ENCODE measurements at places on chromosomes 6 and 20.

GRCh38 chr6:44381739-44382138, 5.8 kb upstream of the CDC5L start:
- DNase-seq, result peak; percentile 99

GRCh38 chr20:20663841-20664240, 48.6 kb downstream of the RALGAPA2 start:
- no peak for DNase-seq

GRCh38 chr6:163405412-163406309, 8.9 kb upstream of the QKI start:
- peak; percentile 26 for DNase-seq

DNA sequence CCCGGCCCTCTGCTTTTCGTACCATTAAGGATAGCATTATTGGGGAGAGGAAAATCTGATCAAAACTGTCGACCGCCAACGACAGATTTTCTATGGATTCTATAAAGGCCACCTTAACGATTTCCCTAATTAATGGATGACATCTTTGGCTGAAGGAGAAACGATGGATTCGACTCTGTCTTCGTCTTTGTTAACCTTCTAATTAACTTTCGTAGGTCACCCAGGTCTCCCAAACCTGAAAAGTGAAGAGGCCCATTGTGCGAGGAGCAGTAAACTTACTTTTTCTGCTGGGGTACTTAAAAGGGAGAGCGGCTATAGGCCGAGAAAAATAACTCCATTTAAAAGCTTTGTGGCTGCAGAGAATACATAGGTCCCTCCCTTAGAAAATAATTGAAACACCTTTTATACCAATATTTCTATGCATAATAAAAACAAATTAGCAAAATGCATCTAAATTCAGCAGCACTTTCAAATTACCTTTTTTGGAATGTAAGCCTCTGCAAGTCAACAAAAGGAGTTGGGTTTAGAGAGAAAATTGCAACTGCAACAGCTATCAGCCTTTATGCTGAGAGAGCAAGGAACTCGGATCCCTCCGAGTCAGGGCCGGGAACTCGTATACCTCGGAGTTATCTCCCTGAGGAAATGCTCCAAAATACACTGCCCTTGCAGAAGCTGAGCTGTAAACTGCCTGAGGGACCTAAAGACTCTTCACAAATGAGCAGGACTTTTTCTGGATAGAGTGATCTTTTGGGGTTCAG, 31.4 kb upstream of the NR2E1 start:
- no peak for DNase-seq

DNA sequence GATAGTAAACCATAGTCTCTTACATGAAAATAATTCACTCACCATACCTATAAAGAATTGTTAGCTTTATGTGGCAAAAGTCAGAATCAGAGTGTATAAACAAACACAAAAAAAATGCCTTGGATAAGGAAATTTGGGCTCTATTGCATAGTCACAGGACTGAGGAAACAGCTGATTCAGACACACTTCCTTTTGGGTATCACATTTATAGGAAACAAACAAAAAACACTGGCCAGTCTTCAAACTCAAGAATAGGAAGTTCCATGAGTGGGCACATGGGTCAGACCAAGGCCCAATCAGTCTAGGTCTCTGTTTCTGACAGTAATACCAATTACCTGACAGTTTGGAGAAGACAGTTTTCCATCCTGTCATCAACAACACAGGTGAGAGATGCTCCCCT, 8.0 kb downstream of the SLC18B1 start:
- no peak for DNase-seq

- DNase-seq, result peak; percentile 41
Measured at GRCh38 chr20:1636621-1637020, 16.8 kb upstream of the SIRPB1 start.

DNA sequence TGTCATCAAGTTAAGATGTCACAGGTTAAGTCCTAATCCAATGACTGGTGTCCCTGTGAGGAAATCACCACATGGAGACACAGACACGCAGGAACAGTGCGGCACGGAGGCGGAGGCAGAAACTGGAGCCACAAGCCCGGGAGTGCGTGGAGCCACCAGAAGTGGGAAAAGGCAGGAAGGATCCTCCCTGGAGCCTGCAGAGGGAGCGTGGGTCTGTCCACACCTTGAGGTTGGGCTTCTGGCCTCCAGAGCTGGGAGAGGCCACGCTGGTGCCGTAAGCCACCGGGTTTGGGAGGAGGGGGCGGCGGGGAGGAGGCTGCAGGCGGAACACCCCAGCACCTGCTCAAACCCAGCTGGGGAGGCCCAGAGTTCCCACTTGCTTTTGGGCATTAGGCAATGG, 3.8 kb downstream of the CABLES2 start:
- no peak for DNase-seq

- peak; percentile 75 for DNase-seq
Measured at GRCh38 chr6:132669690-132670291, 10.8 kb upstream of the TAAR1 start.

- DNase-seq, result no peak
Measured at GRCh38 chr6:77876300-77876699, 223.5 kb downstream of the MEI4 start.

DNA sequence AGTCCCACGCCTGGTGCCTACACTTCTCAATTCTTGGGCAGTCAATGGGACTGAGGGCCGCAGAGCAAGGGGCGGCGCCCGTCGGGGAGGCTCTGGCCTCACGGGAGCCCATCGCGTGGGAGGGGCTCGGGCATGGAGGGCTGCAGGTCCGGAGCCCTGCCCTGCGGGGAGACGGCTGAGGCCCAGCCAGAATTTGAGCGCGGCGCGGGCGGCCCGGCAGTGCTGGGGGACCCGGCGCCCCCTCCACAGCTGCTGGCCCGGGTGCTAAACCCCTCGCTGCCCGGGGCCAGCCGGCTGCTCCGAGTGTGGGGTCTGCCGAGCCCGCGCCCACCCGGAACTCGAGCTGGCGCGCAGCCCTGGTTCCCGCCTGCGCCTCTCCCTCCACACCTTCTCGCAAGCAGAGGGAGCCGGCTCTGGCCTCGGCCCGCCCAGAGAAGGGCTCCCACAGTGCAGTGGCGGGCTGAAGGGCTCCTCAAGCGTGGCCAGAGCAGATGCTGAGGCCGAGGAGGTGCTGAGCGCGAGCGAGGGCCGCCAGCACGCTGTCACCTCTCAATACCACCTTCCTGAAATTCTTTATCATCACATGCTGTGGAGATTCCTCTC, 58.5 kb downstream of the BAK1 start:
- DNase-seq, result no peak

DNA sequence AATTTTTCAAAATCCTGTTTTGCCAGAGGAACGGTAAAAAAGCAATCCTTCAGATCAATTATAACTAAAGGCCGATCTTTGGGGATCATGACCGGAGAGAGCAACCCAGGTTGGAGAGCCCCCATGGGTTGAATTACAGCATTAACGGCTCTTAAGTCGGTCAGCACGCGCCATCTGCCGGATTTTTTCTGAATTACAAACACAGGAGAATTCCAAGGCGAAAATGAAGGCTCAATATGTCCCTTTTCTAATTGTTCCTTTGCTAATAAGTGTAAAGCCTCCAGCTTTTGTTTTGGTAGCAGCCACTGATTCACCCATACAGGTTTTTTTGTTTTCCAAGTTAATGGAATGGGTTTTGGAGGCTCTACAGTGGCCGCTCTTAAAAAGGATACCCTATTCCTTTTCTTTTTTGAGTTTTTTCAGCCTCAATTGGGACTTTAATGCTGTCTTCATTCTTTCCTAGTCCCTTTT, 16.9 kb upstream of the PTCRA start:
- DNase-seq, result peak; percentile 71

- DNase-seq, result no peak
Measured at GRCh38 chr6:29517245-29517644, 29.5 kb upstream of the MAS1L start.

GRCh38 chr6:99307295-99307907, 42.1 kb downstream of the FAXC start:
- no peak for DNase-seq

DNA sequence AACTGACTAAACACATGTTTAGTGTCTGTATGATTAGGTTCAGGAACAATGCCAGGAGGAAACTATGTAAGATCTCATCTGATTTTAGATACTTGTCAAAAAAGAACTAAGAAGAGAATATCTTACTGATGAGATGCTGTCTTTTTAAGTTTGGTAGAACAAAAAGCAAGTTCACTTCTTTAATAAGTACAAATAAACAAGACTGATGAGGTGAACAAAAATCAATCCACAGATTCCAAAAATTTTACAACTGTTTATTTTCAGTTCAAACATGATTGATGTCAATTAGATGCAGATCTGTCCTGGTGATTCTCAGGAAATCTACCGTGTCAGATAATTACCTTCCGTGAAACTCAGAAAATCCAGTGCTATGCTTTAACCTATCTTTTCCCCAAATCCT, 24.9 kb downstream of the EPHA7 start:
- no peak for DNase-seq

DNA sequence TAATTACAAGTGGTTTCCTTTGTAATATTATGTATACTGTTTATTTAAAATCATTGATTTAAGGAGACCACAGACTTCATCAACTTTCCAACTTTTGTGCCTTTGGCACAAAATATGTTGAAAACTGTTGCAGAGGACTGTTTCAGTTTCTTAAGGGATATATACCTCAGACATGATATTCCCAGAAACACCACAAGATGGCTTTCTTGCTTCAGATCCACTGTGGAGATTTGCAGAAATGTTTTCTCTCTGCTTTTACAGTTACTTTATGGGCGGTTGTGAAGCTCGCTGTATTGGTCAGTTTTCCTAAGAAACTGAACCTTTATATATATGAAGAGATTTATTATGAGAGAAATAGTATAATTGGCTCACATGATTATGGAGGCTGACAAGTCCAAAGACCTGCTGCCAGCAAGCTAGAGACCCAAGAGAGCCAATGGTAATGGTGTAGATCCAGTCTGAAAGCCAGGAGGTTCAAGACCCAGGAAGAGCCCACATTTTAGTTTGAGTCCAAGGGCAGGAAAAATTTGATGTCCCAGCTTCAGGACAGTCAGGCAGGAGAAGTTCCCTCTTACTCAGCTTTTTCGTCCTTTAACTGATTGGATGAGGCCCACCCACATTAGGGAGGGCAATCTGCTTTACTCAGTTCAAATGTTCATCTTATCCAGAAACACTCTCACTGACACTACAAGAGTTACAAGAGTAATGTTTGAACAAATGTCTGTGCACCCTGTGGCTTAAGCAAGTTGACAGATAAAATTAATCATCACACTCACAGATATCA, 12.8 kb downstream of the ME1 start:
- DNase-seq, result peak; percentile 76

- DNase-seq, result no peak
Measured at GRCh38 chr6:114419175-114419574, 76.4 kb upstream of the HS3ST5 start.

GRCh38 chr20:46694484-46694883, 5.2 kb upstream of the TP53RK start:
- DNase-seq, result peak; percentile 33

DNA sequence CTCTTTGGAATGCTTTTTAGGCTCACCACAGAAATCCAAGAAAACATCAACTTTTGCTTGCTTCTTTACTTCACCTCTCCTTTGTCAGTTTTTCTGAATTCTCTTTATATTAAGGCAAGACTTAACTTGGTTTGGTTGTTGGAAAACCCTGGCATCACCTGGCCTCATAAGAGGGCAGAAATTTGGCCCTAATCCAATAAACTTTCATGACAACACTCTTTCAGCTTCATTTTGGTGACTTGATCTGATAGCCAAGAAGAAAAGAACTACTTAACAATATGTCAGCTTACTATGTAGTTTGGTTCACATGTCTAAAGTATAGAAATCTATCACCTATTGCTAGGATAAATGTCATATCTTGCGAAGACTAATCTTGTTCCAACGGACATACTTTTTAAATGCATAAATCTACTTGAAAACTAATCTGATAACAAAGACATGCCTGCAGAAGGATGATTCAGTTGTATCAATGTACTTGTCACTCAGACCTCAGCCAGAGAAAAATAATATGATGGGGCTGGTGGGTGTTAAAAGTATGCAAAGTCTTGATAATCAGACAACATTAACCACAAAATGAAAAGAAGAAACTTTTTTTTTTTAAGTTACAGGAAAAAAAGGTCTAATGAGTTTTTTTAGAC, 19.3 kb upstream of the HBS1L start:
- no peak for DNase-seq

GRCh38 chr20:46269372-46269771, 38.9 kb downstream of the CDH22 start:
- no peak for DNase-seq

GRCh38 chr6:16712255-16712930, 48.9 kb downstream of the ATXN1 start:
- DNase-seq, result peak; percentile 77

GRCh38 chr6:169685860-169686259, 16.0 kb downstream of the WDR27 start:
- no peak for DNase-seq

GRCh38 chr6:79111549-79111948, 33.5 kb upstream of the PHIP start:
- no peak for DNase-seq

GRCh38 chr20:59481477-59482018, 122.8 kb upstream of the PHACTR3 start:
- DNase-seq, result no peak

DNA sequence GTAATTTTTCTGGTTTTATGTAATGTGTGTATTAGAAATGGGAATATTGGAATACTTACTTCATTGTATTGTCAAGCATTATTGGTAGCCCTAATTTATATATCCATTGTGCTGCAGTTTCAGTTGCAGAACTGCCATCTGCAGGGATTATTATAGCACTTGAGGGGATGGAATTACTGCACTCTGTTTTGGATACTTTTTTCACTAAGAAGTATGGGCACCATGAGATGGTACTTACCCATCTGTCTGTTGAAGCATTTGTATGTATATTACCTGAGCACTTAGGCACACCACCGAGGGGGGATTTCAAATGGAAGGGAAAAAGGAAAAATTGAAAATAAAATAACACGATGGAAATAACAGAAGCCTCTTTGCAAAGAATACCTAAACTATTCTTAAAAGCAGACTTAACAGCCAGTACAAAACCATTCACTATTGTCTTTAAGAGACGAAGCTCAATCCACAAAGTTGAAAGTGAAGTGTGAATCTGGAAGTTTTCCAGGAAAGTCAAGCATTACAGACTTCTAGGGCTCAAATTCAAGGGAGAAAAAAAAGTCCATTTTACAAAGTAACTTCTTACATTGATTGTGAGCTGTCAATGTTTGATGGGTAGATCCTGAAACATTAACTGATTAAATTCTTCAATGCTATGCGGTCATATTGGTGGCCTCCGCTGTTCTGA, 318.7 kb downstream of the SOX4 start:
- DNase-seq, result no peak

DNA sequence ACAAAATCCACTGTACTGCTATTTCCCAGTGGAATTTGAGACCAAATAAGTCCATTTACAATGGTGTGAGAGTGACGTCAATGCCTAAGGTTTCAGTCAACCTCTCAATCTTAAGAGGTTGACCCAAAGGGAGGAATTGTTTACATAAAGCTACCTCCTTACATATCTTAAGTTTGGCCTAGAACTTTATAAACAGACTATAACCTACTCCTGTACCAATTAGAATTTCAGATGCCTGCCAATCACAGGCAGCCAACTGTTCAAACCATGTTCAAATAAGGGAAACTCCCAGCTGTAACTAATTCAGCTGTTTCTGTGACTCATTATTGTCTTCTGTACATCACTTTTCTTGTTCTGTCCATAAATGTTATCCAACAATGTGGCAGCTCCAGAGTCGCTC, 14.5 kb downstream of the LGSN start:
- no peak for DNase-seq
